ENCODE measurements at places on chromosomes 12 and 14.

- DNase-seq, result no peak
These were observed 3.5 kb downstream of the ZBTB25 start for GRCh38 chr14:64500088-64500487.

GRCh38 chr12:46935271-46935847, 109.6 kb upstream of the SLC38A4 start:
- no peak for DNase-seq

GRCh38 chr12:76952995-76953394, 74.2 kb upstream of the CSRP2 start:
- no peak for DNase-seq

- DNase-seq, result no peak
These were observed 160.4 kb upstream of the NOS1 start for GRCh38 chr12:117521867-117522266.

DNA sequence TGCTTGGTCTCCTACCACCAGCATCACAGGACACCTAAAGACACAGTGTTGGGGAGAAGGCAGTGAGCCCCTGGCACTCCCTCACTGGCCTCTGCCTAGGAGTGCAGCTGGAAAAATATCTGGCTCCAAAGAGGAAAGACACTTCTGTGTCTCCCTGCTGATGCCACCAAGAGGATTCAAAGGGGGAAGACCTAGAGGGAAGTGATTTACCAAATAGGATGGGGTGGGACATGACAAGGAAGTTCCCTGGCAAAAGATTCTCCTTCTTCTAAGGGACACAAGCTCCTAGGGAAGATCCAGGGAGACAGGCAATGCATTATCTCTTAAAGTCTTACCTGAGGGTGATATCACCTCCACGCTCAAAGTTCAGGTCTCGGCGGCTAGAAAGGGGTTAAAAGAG, 6.1 kb downstream of the NDRG2 start:
- DNase-seq, result no peak

GRCh38 chr12:89935850-89936249, 227.2 kb upstream of the ATP2B1 start:
- DNase-seq, result no peak

DNA sequence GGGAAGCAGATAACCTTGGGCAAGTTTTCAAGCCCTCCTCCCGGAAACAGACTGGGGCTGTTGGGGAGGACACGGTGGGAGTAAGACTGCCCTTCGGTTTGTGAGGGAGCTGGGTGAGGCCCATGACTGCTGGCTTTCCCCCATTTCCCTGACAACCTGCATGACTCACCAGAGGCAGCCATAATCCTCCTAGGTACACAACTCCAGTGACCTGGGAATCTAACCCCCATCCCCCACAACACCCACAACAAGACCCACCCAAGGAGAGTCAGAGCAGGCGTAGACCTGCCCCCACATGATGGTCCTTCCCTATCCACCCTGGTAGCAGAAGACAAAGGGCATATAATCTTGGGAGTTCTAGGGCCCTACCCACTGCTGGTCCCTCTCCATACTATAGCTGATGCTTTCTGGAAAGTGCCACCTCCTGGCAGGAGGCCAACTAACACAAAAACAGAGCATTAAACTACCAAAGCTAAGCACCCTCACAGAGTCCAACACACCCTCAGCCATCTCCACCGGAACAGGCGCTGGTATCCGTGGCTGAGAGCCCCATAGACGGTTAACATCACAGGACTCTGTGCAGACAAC, 14.8 kb downstream of the DDX24 start:
- DNase-seq, result no peak

DNA sequence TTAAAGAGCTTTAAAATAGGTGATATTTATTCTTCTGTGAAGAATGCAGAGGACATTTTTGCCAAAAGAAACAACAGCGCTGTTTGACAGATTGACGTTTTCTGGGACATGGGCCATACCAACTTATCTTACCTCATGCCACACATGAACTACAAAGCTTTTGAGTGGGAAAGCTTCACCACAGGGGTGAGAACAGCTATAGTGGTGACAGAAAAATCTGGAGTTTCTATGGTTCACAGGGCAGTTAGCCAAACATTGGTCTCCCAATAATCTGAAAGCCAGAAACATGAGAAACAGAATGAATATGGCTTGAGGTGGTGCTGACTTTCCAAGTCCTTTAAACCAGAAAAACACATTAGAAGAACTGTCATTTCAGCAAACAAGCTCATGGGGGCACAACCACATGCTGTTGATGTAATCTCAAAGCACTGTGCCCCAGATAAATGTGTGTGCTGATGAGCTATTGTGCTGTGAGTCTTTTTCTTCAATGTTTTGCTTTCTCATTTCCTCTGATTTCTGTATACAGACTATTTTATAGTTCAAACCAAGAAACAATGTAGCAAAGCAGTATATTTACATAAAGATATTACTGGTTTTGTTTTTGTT, 905.4 kb downstream of the SLC16A7 start:
- no peak for DNase-seq

GRCh38 chr12:104496336-104496735, 39.6 kb downstream of the CHST11 start:
- no peak for DNase-seq

DNA sequence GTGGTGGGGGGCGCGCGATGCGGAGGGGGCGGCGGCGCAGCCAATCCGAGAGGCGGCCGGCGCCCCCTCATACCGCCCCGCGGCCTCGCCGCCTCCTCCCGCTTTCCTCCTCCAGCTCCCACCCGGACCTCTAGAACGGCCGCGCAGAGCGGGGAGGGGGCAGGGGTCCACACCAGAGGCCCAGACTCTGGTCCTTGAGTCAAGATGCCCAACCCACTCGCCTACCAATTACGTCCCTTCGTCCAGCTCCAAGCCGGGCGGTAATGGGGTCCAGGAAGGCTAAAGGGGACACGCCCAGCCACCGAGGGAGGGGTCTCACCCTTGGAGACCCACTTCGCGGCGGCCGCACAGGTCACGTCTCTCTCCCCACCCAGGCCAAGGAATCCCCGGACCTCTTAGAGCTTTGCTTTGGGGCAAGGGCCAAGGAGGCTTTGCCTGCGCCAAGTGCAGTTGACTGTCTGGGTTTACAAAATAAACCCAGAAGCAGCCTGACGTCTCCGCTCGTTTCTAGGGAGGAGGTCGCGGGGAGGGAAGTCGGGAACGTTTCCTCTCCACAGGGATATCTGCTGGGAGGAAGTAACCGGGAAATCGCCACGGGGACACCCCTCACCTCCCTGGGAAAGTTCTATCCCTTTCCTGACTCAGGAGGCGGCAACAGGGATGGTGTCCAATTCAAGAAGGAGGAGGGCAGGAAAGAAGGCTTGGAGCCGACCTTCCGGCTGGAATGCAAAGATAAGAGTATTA, 394 bp upstream of the AMIGO2 start:
- no peak for DNase-seq

- DNase-seq, result no peak
These were observed 66.5 kb downstream of the TBC1D30 start for GRCh38 chr12:64890873-64891468.

DNA sequence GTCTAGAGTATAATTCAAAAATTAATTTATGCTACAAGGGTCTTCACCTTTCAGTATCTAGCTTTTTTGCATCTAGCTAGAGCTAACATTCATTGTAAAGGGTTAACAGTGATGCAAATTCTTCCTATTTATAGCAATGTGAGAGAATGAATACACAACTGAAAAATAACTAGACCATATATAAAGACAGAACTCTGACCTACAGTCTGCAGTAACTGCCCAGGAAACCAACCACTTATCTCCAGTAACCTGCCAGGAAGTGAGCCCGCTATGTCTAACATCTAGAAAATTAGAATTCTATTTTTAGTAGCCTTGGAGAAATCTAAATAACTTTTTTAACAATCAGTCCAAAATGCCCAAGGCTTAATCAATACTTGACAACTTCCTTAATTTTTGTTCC, 1021.9 kb downstream of the LRFN5 start:
- no peak for DNase-seq

GRCh38 chr12:43740511-43741100, 18.0 kb downstream of the PUS7L start:
- DNase-seq, result no peak

GRCh38 chr12:105329926-105330282, 587 bp upstream of the C12orf75 start:
- DNase-seq, result no peak

DNA sequence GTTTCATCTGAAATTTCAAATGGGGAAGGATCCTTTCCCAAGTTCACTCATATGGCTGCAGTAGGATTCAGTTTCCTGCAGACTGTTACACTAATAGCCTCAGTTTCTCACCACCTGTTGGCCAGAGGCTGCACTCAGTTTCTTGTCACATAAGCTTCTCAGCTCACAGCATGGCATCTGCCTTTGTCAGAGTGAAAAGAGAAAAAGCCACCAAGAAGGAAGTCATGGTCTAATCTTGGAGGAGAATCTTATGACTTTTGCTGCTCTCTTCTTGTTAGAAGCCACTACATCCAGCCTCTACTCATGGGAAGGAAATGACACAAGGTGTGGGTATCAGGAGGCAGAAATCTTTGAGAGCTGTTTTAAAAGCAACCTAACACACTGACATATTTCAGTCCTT, 39.4 kb upstream of the BTG1 start:
- no peak for DNase-seq

DNA sequence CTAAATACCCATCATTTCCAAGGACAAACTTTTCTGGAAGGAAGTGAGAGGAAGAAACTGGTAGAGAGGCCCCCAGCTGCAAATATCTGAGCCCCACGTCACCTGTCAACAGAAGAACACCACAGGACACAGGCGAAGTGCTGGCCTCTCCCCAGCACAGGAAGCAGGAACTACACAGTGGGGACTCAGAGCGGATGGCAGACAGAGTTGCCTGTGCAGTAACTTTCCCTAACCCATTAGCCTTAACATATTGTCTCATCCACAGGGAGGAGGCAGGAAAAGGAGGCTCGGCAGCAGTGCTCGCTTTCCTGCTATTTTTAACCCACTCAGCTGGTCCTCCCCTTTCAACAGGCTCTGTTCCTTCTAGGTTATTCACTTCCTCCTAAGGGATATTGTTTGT, 111.5 kb upstream of the TMPO start:
- no peak for DNase-seq

DNA sequence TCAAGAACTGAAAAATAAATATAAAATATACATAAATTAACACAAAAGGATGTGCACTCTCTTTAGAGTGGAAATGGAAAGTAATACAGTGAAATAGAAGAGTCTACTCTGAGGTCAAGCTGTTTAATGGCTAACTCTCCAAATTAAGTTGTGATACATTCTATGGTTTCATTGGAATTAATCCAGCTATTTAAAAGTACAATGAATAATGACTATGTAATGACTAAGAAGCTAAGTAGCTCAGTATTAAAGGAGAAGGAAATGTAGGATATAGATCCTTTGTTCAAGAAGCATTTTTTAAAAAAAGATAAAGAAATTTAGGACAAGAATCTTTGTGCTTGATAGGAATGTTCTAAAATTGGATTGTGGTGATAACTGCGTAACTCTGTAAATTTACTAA, 85.3 kb downstream of the LRP6 start:
- no peak for DNase-seq

GRCh38 chr12:132211326-132211725, 67.1 kb downstream of the NOC4L start:
- no peak for DNase-seq

GRCh38 chr14:90408713-90409112, 11.9 kb downstream of the CALM1 start:
- no peak for DNase-seq

GRCh38 chr12:10119066-10119465, 10.9 kb downstream of the CLEC7A start:
- DNase-seq, result no peak

- DNase-seq, result no peak
These were observed 142.0 kb downstream of the KTN1 start for GRCh38 chr14:55722054-55722453.

DNA sequence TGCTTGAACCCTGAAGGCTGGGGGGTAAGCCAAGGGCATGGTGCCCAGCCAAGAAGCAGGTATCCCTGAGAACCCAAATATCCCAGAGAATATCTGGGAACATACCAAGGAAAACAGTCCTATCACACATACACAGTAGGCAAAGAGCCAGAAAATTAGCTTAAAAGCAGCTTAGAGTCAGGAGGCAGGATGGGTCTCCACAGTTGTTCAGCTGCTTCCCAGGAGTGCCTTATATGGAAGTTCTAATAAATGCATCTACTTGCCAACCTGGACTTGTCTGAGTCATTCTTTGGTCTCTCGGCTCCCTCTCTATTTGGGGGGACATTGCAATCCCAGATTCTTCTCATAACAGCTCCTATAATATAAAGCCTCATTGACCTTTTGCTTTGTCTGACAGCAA, 9.0 kb upstream of the GPR135 start:
- DNase-seq, result no peak

DNA sequence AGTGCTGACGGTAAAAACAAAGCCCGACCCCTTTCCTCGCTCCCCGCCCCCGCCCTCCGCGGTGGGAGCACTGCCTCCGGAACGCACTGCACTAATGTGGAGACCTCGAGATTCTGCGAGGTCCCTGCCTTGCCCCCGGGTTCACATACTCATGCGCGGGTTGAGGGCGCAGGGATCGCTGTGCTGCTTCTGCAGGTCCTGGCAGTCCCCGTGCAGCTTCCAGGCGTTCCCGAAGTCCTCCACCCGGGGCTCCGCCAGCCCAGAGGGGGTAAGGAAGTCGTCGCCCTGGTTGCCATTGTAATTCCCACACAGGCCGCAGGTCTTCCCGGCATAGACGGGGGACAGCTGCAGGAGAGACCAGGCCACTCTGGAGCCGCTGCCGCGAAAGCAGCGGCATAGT, 66.8 kb downstream of the VWF start:
- DNase-seq, result no peak

GRCh38 chr14:61950340-61950739, 188.1 kb downstream of the SNAPC1 start:
- DNase-seq, result no peak

DNA sequence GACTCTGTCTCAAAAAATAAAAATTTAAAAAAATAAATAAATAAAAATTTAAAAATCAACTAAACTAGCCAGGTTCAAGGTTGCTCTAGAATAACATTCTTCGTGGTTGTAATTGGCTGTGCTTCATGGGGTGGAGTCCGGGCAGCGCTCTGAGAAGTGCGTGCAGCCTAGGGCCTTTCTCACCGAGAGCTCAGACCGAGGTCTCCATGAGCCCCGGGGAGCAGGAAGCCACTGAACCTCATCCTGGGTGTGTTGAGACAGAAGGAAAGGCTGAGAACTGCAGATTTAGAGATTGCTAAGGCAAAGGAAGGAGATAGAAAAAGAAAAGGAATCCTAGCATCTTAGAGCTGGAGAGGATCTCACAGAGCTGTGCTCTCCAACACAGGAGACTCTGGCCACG, 14.7 kb downstream of the P2RX4 start:
- DNase-seq, result no peak

GRCh38 chr12:5178571-5178970, 134.9 kb downstream of the KCNA5 start:
- DNase-seq, result no peak

DNA sequence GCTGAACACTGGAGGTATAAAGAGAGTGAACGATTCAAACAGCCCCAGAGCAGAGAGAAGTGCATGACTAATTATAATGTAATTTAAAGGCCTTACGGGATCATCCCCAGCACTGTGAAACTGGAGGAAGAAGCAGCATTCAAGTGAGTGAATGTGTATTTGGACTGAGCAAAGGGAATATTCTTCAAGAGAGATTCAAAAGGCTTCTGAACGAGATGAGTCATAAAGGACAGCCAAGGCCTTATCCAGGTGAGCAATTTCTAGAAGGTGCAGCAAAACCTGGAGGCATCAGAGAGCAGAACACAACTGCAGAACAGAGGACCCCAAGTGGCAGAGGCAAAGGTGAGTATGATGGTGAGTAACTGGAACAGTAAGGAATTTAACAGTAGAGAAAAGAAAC, 127.2 kb downstream of the BCAT1 start:
- no peak for DNase-seq

All from stimulated activated CD4-positive, alpha-beta T cell treated with anti-CD3 and anti-CD28 coated beads, Interleukin-1b, Interleukin-23, amount 100 ng/mL, for 1 hour (primary cell).